ENCODE measurements at places on chromosomes 11 and 22.

GRCh38 chr11:131824771-131825170, 454.4 kb downstream of the NTM start:
- DNase-seq, result no peak

DNA sequence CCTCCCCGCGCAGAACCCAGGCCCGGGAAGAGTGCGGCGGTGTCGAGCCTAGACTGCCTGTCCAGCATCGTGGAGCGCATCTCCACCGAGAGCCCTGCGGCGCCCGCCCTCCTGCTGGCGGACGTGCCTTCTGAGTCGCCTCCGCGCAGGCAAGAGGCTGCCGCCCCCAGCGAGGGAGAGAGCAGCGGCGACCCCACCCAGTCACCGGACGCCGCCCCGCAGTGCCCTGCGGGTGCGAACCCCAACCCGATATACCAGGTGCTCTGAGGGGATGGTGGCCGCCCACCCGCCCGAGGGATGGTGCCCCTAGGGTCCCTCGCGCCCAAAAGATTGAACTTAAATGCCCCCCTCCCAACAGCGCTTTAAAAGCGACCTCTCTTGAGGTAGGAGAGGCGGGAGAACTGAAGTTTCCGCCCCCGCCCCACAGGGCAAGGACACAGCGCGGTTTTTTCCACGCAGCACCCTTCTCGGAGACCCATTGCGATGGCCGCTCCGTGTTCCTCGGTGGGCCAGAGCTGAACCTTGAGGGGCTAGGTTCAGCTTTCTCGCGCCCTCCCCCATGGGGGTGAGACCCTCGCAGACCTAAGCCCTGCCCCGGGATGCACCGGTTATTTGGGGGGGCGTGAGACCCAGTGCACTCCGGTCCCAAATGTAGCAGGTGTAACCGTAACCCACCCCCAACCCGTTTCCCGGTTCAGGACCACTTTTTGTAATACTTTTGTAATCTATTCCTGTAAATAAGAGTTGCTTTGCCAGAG, 2.0 kb downstream of the MYOD1 start:
- DNase-seq, result peak; percentile 46

GRCh38 chr11:86955111-86955360, 159 bp downstream of the FZD4 start:
- DNase-seq, result no peak

DNA sequence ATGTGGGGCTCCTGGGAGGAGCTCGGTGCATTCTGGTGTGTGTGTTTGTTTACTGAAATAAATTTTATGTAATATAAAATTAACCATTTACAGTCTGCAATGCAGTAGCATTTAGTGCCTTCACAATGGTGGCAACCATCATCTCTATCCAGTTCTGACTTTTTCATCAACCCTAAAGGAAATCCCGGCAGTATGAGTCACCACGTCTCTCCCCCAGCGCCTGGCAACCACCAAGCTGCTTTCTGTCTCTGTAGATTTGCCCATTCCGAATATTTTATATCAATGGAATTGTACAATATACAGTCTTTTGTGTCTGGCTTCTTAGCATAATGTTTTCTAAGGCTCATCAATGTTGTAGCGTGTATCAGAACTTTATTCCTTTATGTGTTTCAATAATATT, 300.5 kb downstream of the MIAT start:
- no peak for DNase-seq

DNA sequence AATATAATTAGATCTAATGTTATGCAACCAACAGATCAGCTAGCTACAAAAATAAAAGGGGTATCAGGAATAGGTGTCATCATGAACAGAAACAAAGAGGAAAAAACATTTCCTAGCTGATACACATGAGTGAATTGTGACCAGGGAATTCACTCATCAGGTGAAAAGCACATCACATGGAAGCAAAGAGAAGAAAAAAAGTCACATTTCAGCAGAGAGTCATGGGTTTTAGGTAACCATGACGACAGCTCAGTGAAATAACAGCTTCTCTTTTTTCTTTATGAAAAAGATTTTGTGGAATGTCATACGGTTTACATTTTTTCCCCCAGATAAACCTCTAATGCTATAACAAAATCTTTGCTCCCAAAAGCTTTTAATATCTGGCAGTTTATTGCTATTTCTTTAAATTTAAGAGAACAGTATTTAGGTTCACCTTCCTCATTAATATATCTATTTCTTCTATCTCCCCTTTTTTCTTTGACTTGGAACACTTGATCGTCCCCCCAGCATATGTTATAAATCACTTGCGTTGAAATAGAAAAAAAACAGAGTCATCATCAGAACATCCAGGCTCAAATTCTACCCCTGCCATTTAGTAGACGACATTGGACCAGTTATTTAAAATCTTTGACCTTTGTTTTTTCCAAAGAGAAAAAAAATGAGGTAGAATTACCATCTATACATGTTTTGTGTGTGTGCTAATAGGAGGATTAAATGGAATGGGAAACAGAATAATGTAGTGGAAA, 5.3 kb downstream of the TYR start:
- DNase-seq, result no peak

DNA sequence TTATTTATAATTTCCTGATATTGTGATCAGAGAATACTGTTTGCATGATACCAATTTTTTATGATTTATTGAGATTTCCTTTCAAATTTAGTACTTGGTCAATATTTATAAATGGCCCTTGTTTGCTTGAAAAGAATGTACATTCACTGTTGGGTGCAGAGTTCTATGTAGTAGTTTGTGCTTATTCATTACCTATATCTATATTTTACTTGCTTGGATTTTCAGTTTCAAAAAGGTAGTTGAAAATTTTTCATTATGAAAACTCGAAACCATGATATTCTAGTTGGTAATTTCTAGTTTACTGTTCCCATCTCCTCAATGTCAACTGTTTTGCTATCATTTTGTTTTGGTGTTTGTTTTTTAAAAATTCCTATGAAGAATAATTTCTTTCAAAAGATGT, 155.7 kb downstream of the AASDHPPT start:
- DNase-seq, result no peak

GRCh38 chr11:62456630-62457029, 37.8 kb downstream of the SCGB1A1 start:
- DNase-seq, result no peak

DNA sequence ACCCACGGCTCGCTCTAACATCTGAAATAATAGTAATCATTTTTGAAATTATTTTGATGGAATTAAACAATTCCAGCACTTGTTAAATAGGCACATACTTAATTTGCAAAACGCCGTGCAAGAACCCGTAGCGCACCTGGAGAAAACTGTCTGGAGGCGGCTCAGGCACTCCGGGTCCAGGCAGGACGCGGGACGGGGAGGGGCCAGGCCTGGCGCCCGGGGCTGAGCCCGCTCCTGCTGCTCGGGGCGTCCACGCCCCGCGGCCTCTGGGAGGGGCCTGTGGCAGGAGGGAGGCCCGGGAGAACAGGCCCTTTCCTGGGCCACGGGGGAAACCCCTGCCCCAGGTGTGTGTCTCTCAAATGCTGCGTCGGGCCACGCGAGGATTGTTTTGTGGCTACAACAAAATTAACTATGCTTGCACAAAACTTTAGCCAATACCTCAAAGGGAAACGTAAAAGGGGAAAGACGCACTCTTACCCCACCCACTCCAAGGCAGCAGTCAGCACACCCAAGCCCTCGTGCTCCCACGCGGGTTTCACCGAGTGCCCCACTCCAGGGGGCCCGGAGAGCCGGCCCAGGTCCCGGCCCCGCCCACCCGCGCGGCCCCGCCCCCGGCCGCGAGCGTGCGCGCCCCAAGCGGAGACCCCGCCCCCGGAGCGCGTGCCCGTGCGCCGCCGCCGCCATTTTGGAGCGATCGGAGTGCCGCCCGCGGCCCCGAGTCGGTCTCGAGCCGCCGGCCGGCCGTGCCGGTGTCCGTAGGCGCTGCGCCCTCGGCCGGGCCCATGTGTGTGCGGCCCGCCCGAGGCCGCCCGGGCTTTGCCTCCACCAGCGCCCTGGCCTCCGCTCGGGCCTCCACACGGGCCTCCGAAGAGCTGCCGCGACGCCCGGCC, at the start of gene PPP6R2:
TSS of gene PPP6R2 (plus strand) at position 677 of the 890 bp plus-strand sequence. CDS start 50,582 bp downstream, outside the sequence.
- DNase-seq, result peak; percentile 92

- no peak for DNase-seq
Observed at GRCh38 chr11:1076061-1076665, 1.5 kb downstream of the MUC2 start.

DNA sequence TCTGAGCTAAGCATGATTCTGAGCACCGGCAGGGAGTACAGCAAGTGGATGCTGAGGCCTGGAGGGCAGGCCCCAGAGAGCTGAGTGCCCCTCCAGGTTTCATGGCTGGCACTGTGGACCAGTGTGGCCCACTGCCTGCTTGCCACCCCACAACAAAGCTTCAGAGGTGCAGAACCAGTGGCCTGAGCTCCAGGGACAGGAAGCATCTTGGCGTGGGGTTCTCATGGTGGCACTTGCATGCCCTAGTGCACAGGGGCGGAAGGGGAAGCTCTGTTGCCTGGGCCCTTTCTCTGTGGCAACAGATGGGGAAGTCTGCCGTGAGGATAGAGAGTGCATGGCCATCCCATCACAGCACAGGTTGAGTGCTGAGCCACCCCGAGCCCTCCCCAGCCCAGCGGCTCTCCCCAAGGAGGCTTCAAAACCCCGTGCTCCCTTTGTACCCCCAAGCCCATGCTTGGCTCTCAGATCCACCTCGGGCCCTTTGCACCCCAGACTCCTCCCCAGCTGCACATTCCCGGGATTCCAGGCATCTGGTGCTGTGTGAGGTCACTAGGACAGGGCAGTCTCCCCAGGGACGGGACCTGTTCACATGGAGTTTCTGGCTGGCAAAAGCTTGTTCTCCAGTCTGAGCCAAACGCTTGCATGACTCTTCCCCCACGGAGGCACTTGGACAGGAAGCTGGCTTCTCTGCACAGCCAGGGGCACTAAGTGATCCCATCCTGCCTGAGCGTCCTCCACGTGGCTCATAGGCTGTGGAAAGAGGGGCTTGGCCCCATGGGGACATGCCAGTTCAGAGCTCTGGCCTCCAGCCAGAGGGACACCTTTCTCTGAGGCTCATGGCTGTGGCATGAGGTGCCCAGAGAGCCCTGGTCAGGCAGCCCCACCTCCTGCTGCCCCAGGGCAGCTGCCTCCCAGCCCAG, 4.2 kb downstream of the SLC25A1 start:
- peak; percentile 36 for DNase-seq

DNA sequence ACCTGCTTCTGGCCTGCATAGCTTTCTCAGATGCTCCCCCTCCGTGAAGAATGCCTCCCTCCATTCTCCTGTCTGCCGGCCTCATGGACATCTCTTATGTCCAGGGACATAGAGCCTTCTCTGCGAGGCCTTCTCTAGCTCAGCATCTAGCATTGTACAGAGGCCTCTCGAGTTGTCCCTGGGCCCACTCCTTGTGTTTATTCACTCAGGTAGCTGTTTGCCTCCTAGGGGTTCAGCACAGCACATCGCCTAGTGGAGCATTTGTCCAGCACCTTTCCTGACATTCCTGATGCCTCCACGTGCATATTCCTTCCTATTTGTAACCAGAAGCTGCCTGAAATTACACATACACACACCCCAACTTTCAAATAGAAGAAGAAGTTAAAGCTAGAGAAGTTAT, 101.3 kb downstream of the TBC1D22A start:
- no peak for DNase-seq

- DNase-seq, result no peak
Observed at GRCh38 chr11:36073411-36074203, 129.7 kb downstream of the LDLRAD3 start.

DNA sequence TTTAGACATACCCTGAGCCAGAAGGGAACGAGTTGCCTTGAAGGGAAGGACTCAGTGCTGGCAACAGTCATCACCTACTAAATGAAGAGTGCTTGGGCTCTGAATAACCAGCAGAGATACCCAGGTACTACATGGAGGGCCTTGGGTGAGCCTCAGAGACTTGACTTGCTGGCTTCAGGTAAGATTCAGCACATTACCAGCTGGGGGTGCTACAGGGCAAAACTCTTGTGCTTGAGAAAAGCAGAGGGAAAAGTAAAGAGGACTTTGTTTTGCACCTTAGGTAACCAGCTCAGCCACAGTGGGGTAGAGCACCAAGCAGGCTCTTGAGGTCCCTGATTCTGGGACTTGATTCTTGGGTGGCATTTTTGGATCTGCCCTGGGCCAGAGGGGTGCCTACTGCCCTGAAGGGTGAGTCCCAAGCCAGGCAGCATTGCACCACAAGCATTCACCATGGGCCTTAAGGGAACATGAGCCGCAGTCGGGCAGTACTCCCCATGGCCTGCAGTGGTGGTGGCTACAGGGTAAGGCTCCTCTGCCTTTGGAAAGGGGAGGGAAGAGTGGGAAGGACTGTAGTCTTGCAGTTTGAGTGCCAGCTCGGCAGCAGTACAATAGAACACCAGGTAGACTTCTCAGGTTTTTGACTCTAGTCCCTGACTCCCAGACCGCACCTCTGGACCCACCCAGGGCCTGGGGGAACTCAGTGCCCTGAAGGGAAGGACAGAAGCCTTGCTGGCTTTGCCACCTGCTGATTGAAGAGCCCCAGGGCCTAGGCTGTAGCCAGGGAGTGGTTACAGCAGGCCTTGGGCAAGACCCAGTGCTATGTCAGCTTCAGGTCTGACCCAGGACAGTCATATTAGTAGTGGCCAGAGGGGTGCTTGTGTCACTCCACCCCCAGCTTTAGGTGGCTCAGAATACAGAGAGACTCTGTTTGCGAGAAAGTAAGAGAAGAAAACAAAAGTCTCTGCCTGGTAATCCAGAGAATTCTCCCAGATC, 22.7 kb upstream of the PLEKHA7 start:
- DNase-seq, result no peak

GRCh38 chr22:30244066-30244465, 2.5 kb downstream of the LIF start:
- DNase-seq, result no peak

DNA sequence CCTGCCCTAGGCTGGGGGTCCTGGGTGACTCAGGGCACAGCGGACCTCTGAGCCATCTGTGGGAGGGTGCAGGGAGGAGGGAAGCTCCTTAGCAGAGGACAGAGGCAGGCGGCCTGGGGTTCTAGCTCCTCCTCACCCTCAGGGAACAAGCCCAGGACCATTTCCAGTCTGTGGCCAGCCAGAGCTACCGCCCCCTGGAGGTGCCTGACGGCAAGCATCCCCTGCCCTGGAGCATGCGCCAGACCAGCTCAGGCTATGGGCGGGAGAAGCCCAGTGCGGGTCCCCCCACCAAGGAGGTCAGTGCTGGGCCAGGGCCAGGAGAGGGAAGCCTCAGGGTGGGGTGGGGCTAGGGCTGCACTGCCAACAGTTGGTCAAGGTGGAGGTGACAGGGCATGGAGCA, 26.0 kb upstream of the LRRC10B start:
- DNase-seq, result peak; percentile 66

GRCh38 chr11:2923446-2924375, 5.5 kb downstream of the PHLDA2 start:
- no peak for DNase-seq

GRCh38 chr11:75103380-75104026, 6.8 kb upstream of the OR2AT4 start:
- DNase-seq, result no peak
